ENCODE measurements at places on chromosomes 16 and 17.

DNA sequence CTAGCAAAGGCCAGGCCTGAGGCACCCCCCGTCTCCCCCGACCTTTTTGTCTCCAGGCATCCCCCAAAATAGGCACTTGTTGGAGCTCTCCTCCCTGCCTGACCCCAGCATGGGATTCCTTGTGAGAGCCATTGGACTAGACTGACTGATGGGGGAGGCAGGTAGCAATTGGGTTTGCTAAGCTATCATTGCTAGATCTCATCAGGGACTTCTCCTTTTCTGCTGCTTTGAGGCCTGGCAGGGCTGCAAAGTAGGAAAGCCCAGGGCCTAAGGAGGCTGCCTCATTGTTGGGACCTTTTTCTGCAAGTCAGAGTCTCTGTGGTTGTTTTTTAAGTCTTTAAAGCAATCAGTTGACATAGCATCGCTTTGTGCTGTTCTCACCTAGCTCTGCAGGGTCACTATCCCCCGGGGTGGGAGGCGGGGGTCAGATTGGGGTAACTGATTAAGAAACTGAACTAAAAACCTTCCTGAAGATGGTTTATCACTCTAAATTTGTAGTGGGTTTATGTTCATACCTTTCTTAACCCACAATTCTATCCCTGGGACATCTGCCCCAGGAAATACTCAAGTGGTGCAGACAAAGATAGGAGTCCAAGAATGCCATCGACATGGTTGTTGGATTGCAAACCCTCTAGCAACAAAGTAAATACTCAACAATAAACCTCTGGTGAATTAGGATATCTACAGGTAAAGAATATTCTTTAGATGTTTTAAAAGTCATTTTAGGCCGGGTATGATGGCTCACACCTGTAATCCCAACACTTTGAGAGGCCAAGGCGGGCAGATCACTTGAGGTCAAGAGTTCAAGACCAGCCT is 28.0 kb downstream of the LLGL2 start:
- no peak for DNase-seq

DNA sequence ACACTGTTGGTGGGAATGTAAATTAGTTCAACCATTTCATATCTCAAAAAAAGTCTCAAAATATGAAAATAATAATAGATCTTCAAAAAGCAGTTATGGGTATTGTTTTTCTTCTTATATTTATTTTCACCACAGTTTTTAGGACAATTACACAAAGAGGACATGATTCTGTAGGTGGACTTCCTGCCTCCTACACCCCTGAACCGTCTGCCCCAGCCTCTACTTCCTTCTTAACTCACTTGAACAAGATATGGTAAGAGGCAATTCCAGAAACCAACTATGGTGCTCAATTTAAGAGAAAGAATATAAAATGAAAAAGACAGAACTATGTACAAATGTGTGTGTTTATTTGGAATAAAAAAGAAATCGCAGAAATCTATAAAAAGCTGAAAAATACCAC is 74.1 kb upstream of the MON1B start:
- no peak for DNase-seq

GRCh38 chr17:45292696-45293412 is 24.0 kb downstream of the MAP3K14 start:
- DNase-seq, result no peak

DNA sequence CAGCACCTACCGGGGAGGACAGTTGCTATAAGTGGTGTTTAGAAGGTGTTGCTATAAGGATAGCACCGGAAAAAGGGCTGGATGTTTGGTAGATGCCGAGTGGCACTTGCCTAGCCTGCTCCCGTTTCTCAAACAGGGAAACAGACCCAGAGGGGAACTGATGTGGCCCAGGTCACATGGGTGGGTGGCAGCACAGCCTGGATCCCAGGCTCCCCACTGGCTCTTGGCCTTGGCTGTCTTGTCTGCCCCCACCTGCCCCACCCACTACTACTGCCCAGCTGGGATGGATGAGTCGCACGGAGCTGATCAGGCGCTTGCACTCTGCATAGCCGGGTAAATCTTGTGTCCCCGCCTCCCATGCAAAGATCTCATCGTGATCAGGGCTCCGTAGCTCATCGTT is 7.2 kb downstream of the SMTNL2 start:
- no peak for DNase-seq

- no peak for DNase-seq
Measured at GRCh38 chr16:66353055-66353454, 13.4 kb upstream of the CDH5 start.

DNA sequence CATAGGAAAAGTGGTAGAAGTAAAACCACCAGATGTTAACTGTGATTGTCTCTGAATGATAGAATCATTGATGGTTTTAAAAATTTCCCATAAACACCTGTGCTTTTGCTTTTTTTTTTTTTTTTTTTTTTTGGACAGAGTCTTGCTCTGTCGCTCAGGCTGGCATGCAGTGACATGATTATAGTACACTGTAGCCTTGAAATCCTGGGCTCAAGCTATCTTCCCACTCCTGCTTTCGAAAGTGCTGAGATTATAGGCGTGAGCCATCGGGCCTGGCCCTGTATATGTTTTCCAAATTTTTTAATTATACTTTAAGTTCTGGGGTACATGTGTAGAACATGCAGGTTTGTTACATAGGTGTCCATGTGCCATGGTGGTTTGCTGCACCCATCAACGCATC is 80.5 kb downstream of the NF1 start:
- no peak for DNase-seq

- DNase-seq, result no peak
Measured at GRCh38 chr17:4657678-4658077, 16.2 kb upstream of the ALOX15 start.
